NCI-H1694 (cell line): ENCODE measurements at places on chromosomes 6 and 20.

GRCh38 chr6:148240861-148241477, 101.7 kb upstream of the SASH1 start:
- no peak for DNase-seq

- no peak for DNase-seq
Measured at GRCh38 chr6:106255306-106255705, 70.3 kb downstream of the ATG5 start.

- peak; percentile 80 for DNase-seq
Measured at GRCh38 chr20:50987493-50988210, 29.0 kb downstream of the MOCS3 start.

DNA sequence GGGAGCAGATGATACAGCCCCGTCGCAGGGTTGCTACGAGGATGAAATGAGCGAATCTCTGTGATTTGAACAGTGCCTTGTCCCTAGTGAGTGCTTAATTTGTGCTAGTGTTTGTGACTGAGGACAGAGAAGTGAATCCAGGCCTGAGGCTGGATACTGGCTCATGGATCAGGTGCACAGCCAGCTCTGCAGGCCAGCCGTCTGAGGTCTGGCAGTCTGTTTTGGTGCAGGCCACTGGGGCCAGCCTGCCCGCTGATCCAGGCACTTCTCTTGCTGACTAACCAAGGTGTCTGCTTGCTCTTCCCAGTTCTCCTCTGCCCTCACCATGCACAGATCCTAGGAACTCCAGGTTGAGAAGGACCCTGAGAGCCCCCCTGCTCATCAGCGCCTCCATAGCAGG, 181.0 kb downstream of the LRFN2 start:
- no peak for DNase-seq

- no peak for DNase-seq
Measured at GRCh38 chr6:71406865-71407860, 118.6 kb downstream of the OGFRL1 start.

- DNase-seq, result no peak
Measured at GRCh38 chr6:92715991-92716390, 703.4 kb downstream of the EPHA7 start.

DNA sequence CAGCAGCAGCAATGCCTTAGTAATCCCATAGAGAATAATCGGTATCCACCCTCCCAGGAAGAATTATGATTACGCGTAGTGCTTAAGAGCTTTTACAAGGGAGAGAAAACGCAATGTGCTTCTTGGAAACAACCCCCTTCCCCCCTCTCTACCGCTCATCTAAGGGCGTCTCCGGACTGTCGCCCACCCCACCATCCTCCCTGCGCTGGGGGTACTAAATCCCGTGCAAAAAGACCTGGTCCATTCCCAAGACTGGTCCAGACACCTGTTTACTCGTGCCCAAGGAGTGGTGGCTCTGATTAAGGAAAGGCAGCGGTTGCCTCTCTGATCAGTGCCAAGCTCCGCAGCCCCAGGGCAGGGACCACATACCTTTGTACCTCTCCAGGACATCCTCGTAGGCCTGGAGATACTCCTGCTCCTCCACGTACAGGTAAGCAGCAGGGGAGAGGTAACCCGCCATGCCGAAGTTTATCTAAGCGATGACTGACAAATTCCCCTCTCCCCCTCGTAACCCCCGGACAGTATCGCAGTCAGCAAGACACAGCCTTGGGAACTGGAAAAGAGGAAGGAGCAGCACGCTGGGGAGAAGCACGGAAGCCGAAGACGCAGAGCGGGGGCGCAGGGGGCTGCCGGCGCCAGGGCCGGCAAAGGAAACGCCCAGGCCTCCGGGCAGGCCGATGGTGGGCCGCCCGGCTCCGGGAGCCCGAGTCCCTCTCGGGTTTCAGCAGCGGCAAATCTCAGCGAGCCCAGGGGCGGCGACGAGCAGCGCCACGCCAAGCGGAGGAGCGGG, 112.0 kb upstream of the BEND6 start:
- DNase-seq, result peak; percentile 15

- no peak for DNase-seq
Measured at GRCh38 chr6:16681260-16681873, 79.9 kb downstream of the ATXN1 start.

DNA sequence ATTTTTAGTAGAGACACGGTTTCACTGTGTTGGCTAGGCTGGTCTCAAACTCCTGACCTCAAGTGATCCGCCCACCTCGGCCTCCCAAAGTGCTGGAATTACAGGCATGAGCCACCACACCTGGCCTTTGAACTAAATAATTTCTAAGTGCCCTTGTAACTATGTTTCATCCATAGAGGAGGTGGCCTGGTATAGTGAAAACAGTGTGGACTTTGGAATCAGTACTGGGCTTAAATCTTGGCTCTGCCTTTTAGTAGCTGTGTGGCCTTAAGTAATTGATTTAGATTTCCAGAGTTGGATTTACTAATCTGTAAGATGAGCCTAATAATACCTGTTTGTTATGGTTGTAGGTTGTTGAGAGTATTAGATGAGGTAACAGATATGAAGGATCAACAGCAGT, 14.2 kb upstream of the TGM3 start:
- DNase-seq, result no peak
